ENCODE measurements at places on chromosomes 7 and 10.

- no peak overlapping the region for H3K27ac ChIP-seq
- no peaks in the 10 kb centered on the region for H3K27me3 ChIP-seq
- H3K4me3 ChIP-seq: no peak overlapping the region
- DNase-seq: peak; percentile 0
Measured at GRCh38 chr10:68628576-68629127, 68.5 kb downstream of the TET1 start.

DNA sequence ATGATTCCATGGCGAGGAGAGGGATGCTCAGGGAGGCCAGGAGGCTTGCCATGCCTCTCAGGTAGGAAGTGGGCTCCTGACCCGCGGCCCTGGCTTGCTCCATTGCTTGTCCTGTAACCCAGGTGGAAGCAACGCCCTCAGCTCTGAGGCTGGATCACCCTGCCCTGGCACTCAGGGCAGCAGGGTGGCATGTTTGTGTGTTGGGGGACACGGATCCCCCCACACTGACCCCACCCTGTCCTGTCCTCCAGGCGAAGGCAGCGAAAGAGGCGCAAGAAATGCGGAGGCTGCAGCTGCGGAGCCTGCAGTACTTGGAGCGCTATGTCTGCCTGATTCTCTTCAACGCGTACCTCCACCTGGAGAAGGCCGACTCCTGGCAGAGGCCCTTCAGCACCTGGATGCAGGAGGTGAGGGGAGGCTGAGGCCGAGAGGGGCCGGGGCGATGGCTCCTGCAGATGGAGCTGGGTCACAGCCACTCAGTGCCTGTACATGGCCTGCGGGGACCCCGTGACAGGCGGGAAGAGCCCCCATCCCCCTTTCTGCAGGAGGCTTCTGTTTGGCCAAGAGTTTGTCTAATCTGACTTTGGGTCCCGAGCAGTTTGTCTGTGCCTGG lies 38.3 kb downstream of the PRF1 start:
- H3K36me3 ChIP-seq: no peaks in the 10 kb centered on the region
- H3K4me1 ChIP-seq: no peaks in the 10 kb centered on the region
- H3K4me3 ChIP-seq: no peak overlapping the region
- DNase-seq: no peak
- no peak overlapping the region for H3K27ac ChIP-seq

- no peaks in the 10 kb centered on the region for H3K4me1 ChIP-seq
- no peak for DNase-seq
- H3K27me3 ChIP-seq: peaks cover 24% of the 10 kb centered on the region
- no peak overlapping the region for H3K27ac ChIP-seq
Measured at GRCh38 chr10:78802866-78803265, 265.9 kb upstream of the ZMIZ1 start.

DNA sequence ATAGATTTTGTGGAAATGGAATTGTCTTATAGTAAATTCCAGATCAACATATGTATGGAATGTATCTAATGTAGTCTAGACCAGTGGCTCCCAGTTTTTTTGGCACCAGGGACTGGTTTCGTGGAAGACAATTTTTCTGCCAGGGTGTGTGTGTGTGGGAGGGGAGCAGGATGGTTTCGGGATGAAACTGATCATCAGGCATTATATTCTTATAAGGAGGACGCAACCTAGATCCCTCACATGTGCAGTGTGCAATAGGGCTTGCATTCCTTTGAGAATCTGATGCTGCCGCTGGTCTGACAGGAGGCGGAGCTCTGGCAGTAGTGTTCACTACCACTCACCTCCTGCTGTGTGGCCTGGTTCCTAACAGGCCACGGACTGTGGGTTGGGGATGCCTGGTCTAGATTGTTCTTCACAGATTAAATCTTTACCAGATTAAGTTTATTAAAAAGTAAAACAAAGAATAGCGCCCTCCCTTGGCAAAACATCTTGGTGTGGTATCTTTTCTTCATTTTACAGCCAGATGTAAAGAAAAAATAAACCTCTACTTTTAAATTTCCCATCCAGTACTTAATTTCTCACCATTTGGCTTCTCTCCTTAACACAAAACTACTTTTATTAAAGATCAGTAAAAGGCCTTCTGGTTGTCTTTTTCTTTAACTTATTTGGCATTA lies 48.4 kb downstream of the SEPTIN7 start:
- no peak overlapping the region for H3K4me3 ChIP-seq
- no peak for DNase-seq
- no peaks in the 10 kb centered on the region for H3K27me3 ChIP-seq
- no peaks in the 10 kb centered on the region for H3K4me1 ChIP-seq

DNA sequence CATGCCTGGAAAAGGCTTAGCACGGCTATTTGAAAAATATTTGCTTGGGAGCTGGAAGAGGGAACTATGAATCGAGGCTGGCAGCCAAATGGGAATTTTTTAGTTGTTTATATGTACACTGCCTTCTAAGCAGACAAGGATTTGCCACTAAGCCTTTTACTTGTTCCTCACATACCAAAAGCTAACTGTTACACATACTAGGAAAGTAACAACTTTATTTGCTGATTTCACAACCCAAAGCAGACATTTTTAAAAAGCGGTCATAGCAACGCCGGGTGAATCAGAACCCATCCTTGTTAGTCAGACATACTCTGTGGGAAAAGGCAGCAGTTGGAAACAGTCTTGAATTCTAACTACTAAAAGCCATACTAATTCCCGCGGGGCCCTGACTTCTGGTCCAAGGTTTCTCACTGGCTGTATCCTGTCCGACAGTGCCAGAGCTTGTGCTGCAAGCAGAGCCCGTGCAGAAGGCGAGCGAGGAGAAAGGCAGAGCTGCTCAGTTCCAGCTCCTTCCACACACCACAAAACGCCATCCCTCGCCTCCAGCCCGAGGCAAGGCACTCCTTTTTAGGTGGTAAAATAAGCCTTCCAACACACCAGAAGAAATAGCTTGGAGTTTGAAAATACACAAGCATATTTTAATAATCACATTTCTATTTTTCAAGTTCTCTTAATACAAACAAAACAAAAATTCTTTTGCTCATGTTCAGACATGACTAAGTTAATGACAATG lies 89.2 kb downstream of the RNF216 start:
- DNase-seq: no peak
- H3K4me3 ChIP-seq: no peak overlapping the region
- peaks cover 86% of the 10 kb centered on the region for H3K4me1 ChIP-seq
- no peaks in the 10 kb centered on the region for H3K36me3 ChIP-seq
- no peaks in the 10 kb centered on the region for H3K27me3 ChIP-seq
- peak overlapping the region; percentile 39 for H3K27ac ChIP-seq

DNA sequence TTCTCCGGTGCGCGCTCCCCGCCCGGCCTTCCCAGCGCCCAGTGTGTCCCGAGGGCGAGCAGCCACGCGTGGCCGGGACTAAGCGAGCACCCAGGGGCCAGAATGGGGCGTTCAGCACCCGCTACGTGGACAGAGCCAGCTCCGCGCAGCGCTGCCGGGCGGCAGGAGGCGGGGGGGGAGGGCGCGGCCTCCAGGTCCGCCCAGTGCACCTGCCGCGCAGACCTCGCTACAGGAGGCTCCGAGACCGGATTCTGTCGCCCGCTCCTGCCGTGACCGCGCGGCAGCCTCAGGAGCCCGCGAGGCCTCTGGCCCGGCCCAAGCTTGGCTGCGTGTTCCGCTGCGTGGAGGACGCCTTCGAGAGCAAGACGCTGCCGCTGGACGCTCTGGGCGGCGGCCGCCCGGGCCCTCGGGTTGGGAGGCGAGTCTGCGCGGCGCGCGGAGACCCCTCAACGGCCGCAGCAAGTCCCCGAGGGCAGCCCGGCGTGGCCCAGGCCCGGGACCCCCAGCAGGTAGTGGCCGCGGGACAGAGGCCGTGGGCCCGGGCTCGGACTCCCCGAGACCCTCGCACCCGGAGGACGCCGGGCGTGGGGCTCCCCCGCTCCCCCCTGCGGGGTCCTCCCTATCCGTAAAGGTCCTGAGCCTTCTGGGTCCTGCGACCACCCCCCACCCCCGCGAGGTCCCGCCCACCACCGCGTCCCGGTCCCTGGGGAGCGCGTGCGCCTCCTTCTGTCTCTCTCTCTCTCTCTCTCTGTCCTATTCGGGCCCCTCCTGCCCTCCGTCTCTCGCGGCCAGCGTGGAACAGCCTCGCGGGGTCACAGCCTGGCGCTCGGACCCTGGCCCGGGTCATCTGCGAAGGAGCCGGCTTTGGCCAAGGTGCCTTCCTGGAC lies 904 bp upstream of the DPYSL4 start:
- peaks cover 3% of the 10 kb centered on the region for H3K4me1 ChIP-seq
- no peak overlapping the region for H3K4me3 ChIP-seq
- no peak overlapping the region for H3K27ac ChIP-seq
- H3K27me3 ChIP-seq: peaks cover 67% of the 10 kb centered on the region

- H3K36me3 ChIP-seq: no peaks in the 10 kb centered on the region
- no peak for DNase-seq
- no peak overlapping the region for H3K27ac ChIP-seq
- H3K4me1 ChIP-seq: no peaks in the 10 kb centered on the region
- no peak overlapping the region for H3K4me3 ChIP-seq
- H3K27me3 ChIP-seq: no peaks in the 10 kb centered on the region
Measured at GRCh38 chr7:81774551-81774950, 4.7 kb upstream of the HGF start.

GRCh38 chr10:100766693-100767421 lies 21.5 kb downstream of the PAX2 start:
- peaks cover 9% of the 10 kb centered on the region for H3K27me3 ChIP-seq
- no peak overlapping the region for H3K27ac ChIP-seq
- no peak overlapping the region for H3K4me3 ChIP-seq

GRCh38 chr10:61897671-61898434 lies 3.6 kb upstream of the ARID5B start:
- peak overlapping the region; percentile 29 for H3K4me3 ChIP-seq
- no peaks in the 10 kb centered on the region for H3K36me3 ChIP-seq
- peaks cover 16% of the 10 kb centered on the region for H3K4me1 ChIP-seq
- no peak for DNase-seq
- no peaks in the 10 kb centered on the region for H3K27me3 ChIP-seq

DNA sequence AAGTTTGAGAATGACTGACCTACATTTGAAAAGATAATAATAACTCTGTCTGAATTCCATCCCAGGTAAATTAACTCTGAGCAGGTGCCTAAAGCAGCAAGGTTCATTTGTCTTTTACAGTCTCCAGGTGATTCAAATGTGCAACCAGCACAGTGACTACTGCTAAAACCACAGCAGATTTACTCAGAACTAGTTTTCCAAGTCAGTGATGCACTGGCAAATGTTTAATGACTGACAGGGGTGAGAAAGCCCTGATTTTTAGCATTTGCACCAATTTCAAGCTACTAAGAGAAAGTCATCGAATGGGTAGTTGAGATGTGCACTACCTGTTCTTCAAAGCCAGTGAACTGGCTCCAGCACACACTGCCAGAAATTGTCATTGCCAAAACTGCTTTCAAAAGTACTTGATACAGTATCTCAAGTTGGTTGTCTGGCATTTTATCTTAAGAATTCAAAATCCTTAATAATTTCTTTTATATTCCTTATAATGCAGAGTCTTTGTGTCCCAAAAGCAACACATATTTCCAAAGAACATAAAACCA lies 60.3 kb downstream of the ATOH7 start:
- DNase-seq: no peak
- no peak overlapping the region for H3K4me3 ChIP-seq
- no peak overlapping the region for H3K27ac ChIP-seq
- peaks cover under 1% of the 10 kb centered on the region for H3K27me3 ChIP-seq
- H3K36me3 ChIP-seq: no peaks in the 10 kb centered on the region

GRCh38 chr7:100152937-100153666 lies 4.4 kb downstream of the LAMTOR4 start:
- no peak overlapping the region for H3K4me3 ChIP-seq
- H3K27me3 ChIP-seq: no peaks in the 10 kb centered on the region
- H3K4me1 ChIP-seq: peaks cover 71% of the 10 kb centered on the region
- peaks cover 19% of the 10 kb centered on the region for H3K36me3 ChIP-seq
- DNase-seq: no peak
- H3K27ac ChIP-seq: peak overlapping the region; percentile 12

GRCh38 chr10:27654284-27654683 lies 91.3 kb downstream of the MKX start:
- no peaks in the 10 kb centered on the region for H3K36me3 ChIP-seq
- peaks cover 15% of the 10 kb centered on the region for H3K27me3 ChIP-seq
- H3K4me3 ChIP-seq: no peak overlapping the region
- no peak overlapping the region for H3K27ac ChIP-seq
- no peak for DNase-seq

GRCh38 chr7:17618652-17618974 lies 320.2 kb downstream of the AHR start:
- peaks cover 2% of the 10 kb centered on the region for H3K27me3 ChIP-seq
- H3K36me3 ChIP-seq: no peaks in the 10 kb centered on the region
- no peak overlapping the region for H3K27ac ChIP-seq
- no peaks in the 10 kb centered on the region for H3K4me1 ChIP-seq
- DNase-seq: no peak
- no peak overlapping the region for H3K4me3 ChIP-seq

DNA sequence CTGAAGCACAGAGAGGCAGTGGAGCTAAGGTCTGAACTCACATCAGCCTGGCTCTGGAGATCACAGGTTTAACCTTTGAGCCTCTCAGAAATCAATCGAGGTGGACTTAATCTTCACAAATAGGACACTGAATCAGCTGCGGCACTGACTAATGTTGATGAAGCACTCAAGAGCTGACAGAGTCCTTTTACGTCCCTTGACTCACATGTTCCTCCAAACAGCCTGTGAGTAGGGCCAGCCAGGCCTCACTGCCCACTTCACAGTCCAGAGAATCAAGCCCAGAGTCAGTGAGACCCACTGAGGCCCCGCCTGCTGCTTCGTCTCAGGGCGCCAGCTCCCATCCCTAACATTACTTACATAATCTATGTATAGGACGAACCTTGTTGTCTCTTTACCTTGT lies 63.1 kb downstream of the TNS3 start:
- H3K27ac ChIP-seq: no peak overlapping the region
- no peaks in the 10 kb centered on the region for H3K36me3 ChIP-seq
- no peaks in the 10 kb centered on the region for H3K4me1 ChIP-seq
- H3K27me3 ChIP-seq: no peaks in the 10 kb centered on the region
- DNase-seq: no peak

- H3K27me3 ChIP-seq: peaks cover 5% of the 10 kb centered on the region
- no peak overlapping the region for H3K4me3 ChIP-seq
- H3K27ac ChIP-seq: no peak overlapping the region
- H3K36me3 ChIP-seq: no peaks in the 10 kb centered on the region
Measured at GRCh38 chr7:94436018-94436604, 41.4 kb downstream of the COL1A2 start.

GRCh38 chr10:116691635-116692034 lies 50.7 kb downstream of the HSPA12A start:
- H3K4me3 ChIP-seq: no peak overlapping the region
- H3K36me3 ChIP-seq: no peaks in the 10 kb centered on the region
- no peak for DNase-seq
- H3K4me1 ChIP-seq: no peaks in the 10 kb centered on the region

DNA sequence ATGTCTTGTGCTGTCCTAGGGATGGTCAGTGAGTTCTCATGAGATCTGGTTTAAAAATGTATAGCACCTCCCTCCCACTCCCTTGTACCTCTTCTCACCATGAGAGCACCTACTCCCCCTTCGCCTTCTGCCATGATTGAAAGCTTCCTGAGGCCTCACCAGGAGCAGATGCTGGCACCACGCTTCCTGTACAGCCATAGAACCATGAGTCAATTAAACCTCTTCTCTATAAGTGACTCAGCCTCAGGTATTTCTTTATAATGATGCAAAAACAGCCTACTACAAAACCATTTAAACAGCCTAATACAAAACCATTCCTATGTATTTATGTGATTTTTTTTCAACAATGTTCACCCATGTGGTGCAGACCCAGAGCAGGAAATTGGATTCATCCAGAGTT lies 32.0 kb downstream of the KDM7A start:
- DNase-seq: no peak
- no peak overlapping the region for H3K4me3 ChIP-seq
- H3K36me3 ChIP-seq: peaks cover 4% of the 10 kb centered on the region
- H3K4me1 ChIP-seq: peaks cover 6% of the 10 kb centered on the region
- no peak overlapping the region for H3K27ac ChIP-seq

GRCh38 chr7:64874114-64874513 lies 29.0 kb upstream of the ZNF273 start:
- peaks cover 64% of the 10 kb centered on the region for H3K27me3 ChIP-seq
- DNase-seq: no peak
- H3K27ac ChIP-seq: no peak overlapping the region
- peaks cover 12% of the 10 kb centered on the region for H3K4me1 ChIP-seq
- H3K36me3 ChIP-seq: no peaks in the 10 kb centered on the region

Data from T-cell (primary cell).